ENCODE measurements at places on chromosomes 5 and 9.

DNA sequence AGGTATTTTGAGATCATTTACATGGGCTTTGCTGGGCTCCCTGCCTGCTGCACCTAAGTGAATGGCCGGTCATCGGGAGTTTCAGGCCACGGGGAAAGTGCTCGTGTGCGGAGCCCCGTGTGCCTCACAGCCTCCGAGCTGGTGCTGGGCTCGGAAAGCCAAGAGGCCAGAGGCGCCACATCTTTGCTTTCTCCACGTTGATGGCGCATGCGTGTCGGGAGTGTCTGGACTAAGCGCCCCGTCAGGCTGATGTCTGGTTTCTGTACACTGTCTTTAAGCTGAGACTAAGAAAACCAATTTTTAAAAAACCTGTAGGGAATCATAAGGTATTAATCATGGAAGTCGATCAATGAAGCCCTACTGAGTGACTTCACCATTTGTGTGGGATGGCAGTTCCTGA lies 69.1 kb downstream of the OTULIN start:
- DNase-seq, result no peak

DNA sequence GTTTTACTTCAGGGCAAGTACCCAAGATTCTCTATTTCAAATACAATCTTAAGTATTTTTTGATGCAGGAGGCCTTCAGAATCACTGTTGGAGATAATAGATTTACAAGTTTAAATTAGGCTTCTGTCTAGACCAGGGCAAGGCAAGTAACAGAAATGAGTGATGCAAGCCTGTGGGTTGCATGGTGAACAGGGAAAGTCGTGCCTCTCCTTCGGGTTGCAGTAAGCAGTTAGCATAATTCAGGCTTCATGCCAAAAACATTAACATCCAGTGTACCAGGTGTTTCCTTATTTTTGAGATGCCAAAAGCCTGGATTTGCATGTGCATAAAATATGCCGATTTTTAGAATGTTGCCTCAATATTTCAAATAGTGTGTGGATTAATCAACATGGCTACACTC lies 369.0 kb downstream of the CAAP1 start:
- no peak for DNase-seq

DNA sequence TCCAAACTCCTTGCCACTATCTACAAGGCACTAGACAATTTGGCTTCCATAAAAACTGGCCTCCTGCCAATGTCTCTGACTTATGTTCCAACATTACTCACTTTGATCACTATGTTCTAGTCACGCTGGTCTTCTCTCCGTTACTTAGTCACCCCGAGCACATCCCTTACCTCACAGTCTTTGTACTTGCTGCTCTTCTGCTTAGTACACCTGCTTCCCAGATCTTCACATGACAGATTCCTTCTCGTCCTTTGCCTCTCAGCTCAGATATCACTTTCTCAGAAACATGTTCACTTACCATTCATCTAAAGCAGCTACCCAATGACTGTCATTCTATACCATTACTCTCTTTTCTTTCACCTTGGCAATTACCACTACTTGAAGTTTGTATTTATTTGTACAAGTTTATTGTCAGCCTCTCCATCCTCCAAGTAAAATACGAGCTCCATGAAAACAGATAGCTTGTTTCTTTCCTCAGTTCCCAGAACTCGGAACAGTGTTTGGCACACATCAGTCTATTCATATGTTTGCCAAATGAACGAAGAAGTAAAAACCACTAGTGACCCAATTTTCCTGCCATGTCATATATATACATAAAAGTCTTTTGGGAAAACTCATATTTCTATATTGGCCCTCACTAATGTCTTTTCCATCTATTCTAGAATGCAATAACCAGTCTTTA lies 5.9 kb upstream of the SLC22A5 start:
- no peak for DNase-seq

GRCh38 chr5:150639377-150639692 lies 1.1 kb upstream of the SYNPO start:
- no peak for DNase-seq

DNA sequence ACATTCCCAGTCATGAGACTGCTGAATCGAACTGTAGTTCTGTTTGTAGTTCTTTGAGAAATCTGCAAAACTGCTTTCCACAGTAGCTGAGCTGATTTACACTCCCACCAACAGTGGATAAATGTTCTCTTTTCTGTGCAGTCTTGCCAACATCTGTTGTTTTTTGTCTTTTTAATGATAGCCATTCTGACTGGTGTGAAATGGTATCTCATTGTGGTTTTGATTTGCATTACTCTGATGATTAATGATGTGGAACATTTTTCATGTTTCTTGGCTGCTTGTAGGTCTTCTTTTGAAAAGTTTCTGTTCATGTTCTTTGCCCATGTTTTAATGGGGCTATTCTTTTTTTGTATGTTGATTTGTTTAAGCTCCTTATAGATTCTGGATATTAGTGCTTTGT lies 187.3 kb upstream of the TLE4 start:
- no peak for DNase-seq

GRCh38 chr5:145680767-145681166 lies 154.4 kb downstream of the PRELID2 start:
- no peak for DNase-seq
